ENCODE measurements at places on chromosomes 7 and 10.

DNA sequence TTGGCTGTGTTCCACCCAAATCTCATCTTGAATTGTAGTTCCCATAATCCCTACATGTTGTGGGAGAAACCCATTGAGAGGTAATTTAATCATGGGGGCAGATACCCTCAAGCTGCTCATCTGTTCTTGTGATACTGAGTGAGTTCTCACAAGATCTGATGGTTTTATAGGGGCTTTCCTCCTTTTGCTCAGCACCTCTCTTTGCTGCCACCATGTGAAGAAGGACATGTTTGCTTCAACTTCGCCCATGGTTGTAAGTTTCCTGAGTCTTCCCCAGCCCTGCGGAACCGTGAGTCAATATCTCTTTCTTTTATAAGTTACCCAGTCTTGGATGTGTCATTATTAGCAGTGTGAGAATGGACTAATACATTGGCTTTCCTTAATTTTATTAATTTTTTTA, 527.8 kb downstream of the MDFIC start:
- DNase-seq, result no peak

DNA sequence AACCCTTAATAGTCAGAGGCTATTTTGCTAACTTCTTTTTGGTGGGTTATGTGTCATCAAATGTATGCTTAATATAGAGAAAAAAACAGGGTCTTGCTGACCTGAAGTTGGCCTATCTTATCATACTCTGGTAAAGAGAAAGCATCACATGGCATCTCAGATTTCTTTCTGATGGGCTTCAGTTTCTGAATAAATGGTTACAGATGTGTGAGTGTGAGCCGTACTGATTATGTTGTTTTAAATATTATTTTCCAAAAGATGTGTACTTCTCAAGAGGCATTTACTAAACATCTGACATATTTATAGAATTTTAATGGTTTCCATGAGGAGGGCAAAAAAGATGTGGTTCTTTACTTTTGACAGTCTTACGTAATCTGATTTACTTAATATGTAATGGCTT, 28.4 kb downstream of the BBS9 start:
- no peak for DNase-seq

DNA sequence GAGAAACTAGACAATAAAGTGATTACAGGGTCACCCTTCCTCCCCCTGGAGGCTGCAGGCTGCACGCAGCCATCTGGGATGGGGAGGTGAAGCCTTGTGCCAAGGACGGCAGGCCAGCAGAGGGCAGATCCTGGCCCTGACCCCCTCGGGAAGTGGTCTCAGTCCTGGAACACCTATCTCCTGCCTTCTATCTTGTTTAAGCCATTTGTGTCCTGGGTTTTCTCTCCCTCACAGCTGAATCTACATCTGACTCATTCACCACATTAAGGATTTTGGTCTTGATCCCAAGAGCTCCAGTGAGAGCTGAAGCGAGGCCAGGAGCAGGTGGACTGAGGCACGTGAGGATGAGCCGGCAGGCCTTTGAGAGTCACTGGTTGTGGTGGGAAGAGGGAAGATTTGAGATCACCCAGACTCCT, 16.4 kb upstream of the PARP12 start:
- no peak for DNase-seq

- DNase-seq, result no peak
Observed at GRCh38 chr7:19133390-19133789, 11.8 kb downstream of the FERD3L start.

- no peak for DNase-seq
Observed at GRCh38 chr7:70573696-70574095, 558.2 kb upstream of the GALNT17 start.

DNA sequence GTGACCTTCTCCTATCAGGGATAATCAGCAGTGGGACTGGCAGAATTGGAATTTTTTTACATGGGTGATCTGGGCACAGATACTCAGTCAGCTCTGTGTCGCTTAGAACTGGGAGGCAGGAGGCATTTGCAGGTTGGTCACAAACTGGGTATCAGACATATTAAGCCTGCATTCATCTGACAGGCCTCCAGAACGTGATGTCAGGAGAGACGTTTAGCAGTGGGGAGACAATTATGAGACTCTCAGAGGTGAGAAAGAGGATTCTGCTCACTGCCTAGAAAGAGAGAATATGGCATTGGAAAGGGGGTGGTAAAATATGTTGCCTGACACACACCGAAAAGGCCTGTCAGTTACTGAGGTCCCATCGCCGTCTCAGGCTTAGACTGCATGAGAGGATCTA, 717.6 kb upstream of the GALNT17 start:
- DNase-seq, result no peak

DNA sequence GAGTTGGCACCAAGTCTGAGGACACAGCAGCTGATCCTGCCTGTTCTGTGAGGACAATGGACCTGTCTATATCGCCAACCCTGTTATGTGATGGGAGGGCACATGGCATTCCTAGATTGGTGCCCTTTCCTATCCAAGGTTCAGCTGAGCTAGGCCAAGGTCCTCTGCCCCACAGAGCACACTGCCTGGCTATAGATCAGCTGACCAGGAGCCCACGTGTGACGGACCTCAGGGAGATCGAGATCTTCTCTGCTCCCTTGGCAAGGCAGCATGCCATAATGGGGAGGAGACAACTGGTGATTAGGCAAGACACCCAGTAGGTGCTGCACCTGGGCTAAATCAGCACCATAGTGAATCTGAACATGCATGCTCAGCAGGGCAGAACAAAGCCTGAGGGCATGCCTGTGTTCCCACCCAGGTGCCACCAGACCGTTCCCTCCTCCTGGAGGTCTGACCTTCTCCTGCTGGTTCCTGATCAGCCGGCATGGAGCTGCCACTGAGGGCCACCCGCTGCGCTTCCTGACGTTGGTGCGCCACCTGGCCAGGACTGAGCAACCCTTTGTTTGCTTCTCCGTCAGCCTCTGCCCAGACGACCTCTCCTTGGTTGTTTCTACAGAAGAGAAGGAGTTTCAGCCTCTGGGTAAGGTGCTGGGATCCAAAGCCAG, 93.7 kb downstream of the WDFY4 start:
- no peak for DNase-seq

DNA sequence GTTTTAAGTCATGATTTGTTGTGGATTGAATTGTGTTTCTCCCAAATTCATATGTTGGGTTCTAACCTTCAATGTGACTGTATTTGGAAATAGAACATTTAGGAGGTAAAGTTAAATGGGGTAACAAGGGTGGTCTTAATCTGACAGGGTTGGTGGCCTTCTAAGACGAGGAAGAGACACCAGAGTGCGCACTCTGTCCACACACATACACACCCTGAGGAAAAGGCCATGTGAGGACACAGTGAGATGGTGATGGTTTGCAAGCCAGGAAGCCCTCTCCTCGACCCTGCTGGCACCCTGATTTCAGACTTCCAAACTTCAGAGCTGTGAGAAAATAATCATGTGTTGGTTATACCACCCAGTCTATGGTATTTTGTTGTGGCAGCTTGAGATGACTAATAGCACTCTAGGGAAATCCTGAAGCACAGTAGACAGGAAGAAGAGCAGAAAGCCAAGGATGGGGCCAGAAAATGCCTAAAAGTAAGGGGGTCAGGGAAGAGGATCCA, 28.0 kb upstream of the SEM1 start:
- no peak for DNase-seq

- DNase-seq, result no peak
Observed at GRCh38 chr10:132169031-132169765, 17.6 kb upstream of the DPYSL4 start.

DNA sequence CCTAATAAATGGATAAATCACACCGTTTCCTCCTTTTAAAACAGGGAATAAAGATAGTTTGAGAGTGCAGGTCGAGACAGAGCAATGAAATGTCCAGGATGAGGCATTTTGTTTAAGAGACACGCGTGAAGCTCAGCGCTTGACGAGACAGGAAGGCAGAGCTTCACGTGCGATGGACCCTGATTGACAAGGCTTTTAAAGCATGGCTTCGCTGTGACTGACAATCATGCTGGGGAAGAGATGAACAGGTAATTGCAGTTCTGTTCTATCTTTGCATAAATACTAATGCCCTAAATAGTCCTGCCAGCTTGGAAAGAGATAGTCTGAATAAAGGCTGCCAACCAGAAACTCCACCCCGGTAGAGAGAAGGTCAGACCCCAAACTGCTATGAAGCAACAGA, 442.3 kb upstream of the PFKP start:
- no peak for DNase-seq

GRCh38 chr7:4123823-4124222, 558.3 kb upstream of the FOXK1 start:
- no peak for DNase-seq

- DNase-seq, result no peak
Observed at GRCh38 chr10:119642556-119643111, 8.5 kb upstream of the BAG3 start.

- DNase-seq, result no peak
Observed at GRCh38 chr10:283916-284356, 148.7 kb downstream of the ZMYND11 start.

DNA sequence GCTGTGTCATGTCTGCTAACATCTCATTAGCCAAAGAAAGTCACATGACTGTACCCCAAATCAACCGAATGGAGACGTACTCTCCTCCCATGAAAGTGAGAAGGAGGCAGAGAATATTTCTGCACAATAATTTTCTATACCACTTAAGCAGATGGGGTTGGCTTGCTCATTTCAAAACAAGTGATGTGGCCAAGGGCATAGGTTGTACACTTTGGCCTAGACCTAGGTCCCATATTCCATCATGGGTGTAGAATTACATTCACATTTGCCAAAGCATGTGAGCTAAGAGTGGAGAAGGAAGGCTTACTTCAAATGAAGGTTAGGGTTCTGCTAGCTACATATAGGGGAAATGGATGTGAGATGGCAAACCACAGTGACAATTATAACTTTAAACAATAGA, 83.0 kb downstream of the ZNF365 start:
- DNase-seq, result no peak

Measured in stimulated activated CD4-positive, alpha-beta T cell treated with anti-CD3 and anti-CD28 coated beads, Interleukin-1b, Interleukin-23, amount 100 ng/mL, for 1 hour (primary cell).